Suprapubic skin (tissue), 4 donors: ENCODE measurements at places on chromosomes 2 and 18.

DNA sequence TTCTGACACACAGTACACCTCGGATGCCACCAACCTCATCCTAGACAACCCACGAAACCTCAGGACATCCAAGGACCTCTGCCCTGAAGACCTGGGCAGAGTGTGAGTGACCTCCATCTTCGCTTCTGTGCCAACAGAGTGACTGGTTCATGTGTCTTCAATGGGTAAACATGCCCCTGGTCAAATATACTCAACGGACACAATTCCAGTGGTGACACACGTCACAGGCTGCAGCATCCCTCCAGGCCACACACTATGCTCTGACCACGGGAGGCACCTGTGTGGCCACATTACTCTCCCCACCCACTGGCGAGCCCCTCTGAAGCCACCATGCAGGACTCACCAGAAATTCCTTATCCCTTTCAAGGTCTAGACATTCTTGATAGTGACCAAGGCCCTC lies 85.2 kb downstream of the GALR1 start:
- DNase-seq, result no peak

DNA sequence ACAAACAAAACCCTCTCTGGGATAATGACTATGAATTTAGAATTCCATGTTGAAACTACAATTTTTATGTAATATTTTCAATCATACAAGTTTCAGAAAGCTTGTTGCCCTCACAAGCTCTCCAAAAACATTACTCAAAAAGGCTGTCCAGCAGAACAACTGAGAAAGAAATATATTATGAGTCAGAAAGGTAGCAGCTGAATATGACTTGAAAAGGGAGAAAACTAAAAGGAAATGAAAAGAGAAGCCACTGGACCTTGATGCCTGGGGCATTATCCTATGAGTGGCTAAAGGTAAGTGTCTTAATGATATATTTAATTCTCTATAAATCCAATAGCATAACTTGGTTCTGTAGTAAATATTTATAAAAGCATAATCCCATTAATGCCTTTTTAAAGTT lies 61.8 kb downstream of the NXPH2 start:
- no peak for DNase-seq

GRCh38 chr2:48856657-48857056 lies 101.1 kb upstream of the LHCGR start:
- DNase-seq, result no peak

DNA sequence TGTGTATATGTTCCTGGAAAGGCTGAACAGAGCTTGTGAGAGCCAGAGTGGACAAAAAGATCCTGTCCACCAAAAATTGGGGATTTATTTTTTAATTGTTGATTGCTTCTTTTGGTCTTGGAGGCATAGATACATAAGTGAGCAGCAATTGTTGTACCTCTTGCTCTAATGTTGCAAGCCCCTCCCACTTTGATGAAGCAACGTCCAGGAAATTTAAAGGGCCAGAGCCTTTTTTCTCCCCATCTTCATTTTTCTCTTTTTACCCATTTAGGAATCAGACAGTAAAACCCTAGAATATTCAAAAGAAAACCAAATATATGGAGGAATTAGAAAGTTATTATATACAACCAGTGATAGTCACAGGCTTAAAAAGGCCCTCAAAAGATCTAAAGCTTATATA lies 871.8 kb upstream of the NRXN1 start:
- DNase-seq, result no peak

GRCh38 chr2:170145675-170146432 lies 32.1 kb upstream of the MYO3B start:
- DNase-seq, result no peak

DNA sequence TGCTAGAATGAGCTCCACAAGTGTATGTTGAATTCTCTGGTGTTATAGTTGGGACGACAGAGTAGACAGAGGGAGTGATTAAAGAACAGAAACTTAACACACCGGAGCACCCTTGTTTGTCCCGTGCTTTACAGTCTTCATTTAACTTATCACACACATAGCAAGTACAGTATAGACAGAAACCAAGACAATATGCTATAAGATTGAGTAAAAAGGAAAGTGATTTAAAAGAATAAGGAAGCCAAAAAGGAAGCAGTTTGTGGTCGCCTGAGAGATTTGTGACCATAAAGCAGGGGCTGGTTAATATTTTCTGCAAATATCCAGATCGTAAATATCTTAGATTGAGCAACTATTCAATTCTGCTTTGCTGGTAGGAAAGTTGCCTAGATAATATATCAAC lies 1128.4 kb downstream of the TSN start:
- no peak for DNase-seq

DNA sequence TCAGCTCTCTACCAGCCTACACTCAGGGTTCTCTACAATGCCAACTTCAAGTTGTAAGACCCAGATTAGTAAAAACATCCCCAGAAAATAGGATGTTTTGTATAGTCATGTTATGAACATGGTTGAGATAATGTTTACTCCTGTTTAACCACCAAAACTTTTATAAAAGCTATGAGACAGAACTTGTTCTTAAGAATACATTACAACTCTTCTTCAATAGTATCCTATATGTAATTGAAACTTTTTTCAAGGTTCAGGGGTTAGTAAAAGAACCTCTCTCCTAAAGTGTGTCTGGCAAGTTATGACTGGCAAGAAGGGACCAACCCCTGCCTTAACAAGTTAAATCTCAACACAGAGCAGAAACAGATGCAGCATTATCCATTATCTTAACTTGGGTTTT lies 118.8 kb upstream of the STK17B start:
- DNase-seq, result no peak

- DNase-seq, result no peak
Measured at GRCh38 chr2:122414902-122415301, 659.5 kb downstream of the TSN start.

- no peak for DNase-seq
Measured at GRCh38 chr2:47720036-47720435, 62.9 kb upstream of the MSH6 start.
